ENCODE measurements at places on chromosomes 13 and 19.
A peak's percentile ranks its signal among the peaks of the same experiment; 100 is the strongest.

- peak; percentile 29 for DNase-seq
Measured at GRCh38 chr13:41029629-41030028, 10.5 kb upstream of the ELF1 start.

DNA sequence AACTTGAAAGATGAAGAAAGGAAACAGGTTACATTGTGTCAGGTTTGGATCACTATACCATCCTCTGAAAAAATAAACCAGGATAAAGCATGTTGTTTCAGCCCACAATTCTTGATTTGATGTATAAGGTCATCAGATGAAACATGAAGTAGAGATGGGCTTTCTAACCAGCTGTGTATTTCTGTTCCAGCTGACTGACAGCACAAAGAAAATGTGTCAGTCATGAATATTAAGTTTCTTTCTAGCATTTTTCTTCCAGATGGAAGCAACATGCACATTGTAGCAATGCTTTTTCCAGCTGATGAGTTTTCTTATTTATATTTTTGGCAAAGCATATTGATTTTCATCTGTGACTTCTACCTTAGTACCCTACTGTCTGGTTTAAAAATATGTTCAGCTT is 199.6 kb downstream of the OXGR1 start:
- no peak for DNase-seq

DNA sequence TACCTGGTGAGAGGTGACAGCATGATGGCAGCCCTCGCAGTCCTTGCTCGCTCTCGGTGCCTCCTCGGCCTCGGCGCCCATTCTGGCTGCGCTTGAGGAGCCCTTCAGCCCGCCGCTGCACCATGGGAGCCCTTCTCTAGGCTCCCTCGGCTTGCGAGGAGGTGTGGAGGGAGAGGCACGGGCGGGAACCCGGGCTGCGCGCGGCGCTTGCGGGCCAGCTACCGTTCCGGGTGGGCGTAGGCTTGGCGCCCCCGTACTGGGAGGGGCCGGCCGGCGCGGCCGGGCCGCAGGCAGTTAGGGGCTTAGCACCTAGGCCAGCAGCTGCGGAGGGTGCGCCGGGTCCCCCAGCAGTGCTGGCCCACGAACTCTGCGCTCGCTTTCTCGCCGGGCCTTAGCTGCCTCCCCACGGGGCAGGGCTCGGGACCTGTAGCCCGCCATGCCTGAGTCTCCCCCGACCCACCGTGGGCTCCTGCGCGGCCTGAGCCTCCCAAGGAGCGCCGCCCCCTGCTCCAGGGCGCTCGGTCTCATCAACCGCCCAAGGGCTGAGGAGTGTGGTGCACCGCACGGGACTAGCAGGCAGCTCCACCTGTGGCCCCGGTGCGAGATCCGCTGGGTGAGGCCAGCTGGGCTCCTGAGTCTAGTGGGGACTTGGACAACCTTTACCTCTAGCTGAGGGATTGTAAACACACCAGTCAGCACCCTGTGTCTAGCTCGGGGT is 1624.3 kb downstream of the SLITRK1 start:
- no peak for DNase-seq

DNA sequence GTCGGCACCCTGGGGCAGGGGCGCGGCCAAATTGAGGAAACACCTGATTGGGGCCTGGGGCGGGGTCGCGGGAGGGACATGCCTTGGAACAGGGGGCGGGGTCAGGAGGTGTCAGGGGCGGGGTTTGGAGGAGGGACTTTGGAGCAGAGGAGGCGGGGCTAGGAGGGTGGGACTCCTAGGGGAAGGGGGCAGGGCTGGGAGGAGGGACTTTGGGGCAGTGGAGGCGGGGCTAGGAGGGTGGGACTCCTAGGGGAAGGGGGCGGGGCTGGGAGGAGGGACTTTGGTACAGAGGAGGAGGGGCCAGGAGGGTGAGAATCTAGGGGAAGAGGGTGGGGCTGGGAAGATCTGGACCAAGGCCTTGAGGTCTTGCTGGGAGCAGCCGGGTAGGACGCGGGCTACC is 21.9 kb downstream of the GRIN2D start:
- peak; percentile 80 for DNase-seq

- DNase-seq: no peak
Measured at GRCh38 chr13:58827904-58828303, 1196.4 kb downstream of the PCDH17 start.

- DNase-seq: no peak
Measured at GRCh38 chr19:46621191-46622117, 3.4 kb downstream of the PTGIR start.

DNA sequence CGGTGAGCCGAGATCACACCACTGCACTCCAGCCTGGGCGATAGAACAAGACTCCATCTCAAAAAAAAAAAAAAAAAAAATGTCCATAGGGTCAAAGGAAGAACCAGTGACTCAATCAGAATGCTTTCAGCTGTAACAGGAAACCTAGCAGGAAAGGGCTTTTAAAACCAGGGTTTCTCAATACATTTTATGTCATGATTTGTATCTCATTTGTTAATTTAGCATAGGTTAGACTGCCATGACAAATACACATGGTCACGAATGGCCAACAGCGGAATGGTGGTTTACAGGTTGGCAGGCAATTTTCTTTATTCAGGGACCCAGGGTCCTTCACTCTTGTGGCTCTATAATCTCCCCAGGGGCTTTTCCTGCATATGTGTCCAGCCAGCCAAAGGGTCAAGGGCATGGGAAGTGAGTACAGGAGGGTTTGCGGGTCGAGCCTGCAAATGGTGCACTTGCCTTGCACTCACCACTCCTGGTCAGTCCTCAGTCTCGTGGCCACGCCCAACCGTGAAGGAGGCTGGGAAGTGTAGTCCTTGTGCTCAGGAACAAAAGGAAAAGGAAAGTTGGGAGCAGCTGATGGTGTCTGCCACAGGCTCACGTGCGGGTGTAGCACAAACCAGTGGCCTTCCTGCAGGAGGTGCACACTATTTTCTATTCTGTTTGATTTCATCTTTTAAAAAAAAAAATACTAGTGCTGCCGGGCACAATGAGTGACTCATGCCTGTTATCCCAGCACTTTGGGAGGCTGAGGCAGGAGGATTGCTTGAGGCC is 14.8 kb downstream of the DHX34 start:
- no peak for DNase-seq

DNA sequence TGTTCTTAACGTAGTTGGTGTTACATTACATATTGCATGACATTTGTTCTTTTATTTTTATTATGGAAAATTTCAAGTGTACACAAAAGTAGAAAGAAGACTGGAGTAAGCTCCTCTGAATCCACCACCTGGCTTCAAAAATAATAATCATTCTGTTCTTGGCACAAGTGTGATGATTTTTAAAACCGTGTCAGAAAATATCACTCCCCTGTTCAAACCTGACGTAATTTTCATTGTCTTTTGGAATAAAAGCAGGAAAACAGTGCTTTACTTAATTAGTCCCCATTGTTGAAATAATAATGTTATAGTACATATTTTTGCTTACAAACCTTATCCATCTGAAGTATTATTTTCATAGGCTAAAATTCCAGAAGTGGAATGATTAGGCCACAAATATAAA is 41.3 kb upstream of the SCEL start:
- DNase-seq: no peak

DNA sequence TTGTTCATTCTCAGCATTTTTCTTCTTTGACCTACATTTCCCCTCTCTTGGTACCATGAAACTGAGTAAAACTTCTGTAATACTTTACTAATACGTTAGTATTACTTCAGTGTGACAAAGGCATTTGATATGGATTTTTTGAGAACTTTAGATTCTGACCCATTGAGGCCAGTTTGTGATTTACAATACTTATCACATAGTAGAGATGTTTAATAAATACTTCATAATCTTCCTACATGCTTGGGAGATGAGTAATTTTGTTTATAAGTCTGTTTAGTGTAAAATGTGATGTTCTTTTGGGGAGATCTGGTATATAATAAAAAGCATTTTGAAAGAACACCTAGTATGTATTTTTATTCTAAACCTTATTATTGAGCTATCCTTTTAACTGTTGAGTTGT is 29.7 kb downstream of the GTF2F2 start:
- DNase-seq: no peak

DNA sequence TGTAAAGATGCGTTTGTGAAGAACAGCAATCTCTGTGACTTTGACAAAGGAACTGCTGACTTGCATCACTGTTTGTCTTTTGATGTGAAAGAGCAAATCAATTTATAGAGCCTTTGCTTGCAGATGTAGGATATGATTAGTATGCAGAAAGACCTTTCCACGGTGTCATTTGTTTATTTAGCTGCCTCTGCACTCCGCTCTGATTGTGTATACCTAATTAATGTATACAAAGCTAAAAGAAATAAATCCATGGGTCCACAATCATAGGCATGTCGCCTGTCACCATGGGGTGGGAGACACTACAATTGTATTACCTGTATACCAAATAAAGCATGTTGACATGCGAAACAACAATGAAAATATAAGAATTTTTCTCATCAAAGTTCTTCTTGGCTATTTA is 410.7 kb downstream of the MZT1 start:
- no peak for DNase-seq

GRCh38 chr13:20814224-20814910 is 40.6 kb upstream of the EEF1AKMT1 start:
- DNase-seq: no peak

DNA sequence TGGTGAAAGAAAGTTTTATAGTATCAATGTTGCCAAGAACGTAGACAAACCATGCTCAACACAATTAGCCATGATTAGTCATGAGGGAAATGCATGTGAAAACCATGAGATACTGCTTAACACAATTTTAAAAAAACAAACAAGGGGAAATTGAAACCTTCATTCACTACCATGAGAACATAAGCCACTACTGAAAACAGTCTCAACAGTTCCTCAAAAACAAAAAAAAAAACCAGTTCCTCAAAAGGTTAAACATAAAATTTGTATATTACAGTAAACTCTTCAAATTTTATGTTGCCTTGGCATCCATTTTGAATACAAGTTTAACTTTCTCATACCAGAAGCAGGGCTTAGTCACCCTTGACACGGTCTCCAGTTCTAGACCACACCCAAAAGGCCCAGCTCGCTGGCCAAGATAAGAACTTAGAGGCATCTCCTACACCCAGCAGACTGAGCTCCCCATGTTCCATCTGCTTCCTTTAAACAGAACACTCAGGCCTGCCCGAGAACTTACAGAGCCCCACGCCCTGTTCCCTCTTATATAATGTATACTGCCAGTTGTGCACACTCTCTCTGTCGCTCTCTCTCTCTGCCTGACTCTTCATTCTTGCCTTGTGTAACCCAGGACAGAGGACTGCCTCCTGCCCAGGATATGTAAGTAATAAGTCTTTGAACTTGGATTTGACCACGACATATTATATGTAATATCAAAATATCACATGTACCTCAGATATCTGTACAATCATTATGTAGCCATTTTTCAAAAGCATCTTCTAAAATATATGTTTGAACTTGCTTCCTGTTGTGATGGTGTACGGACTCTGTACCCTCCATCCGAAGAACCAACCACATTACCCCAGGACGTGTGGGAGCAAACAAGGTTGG is 67.4 kb downstream of the STK24 start:
- peak; percentile 53 for DNase-seq

DNA sequence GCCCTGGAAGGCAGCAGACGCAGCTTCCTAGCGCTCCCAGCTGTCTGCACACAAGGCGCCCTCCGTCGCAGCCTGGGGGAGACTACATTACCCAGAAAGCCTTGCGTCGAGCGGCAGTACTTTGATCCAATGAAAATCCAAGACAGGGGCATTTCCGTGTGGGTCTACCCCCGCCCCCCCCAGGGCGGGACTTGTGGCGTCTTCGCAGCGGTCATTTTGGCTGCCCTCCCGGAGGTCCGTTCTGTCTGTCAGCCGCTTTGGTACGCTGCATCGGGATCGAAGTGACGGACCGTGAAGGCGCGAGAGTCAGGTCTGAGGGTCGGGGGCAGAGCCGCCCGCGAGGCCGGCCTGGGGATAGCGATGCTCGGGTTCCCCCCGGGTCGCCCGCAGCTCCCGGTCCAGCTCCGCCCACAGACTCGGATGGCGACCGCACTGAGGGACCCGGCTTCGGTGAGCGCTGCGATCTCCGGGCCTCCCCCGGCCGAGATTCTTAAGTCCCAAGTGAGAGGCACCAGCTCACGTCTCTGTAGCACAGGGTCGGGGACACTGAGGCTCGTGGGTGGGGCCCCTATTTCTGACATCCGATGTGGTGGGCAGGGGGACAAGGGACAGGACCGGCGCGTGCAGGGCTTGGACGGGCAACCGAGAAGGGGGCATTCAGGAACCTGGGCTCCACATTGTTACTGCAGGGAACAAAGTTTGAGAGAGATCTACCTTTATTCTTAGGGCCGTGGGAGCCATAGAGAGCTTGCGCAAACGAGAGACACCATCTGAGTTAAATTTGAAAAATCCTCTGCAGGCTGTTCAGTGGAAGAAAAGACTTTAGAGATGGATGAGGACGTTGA is at the start of gene ZNF211:
Gene ZNF211, plus strand, starts transcription at position 182 of the 845 bp plus-strand sequence. Its CDS starts 179 bp downstream, at position 361.
- DNase-seq: peak; percentile 82

DNA sequence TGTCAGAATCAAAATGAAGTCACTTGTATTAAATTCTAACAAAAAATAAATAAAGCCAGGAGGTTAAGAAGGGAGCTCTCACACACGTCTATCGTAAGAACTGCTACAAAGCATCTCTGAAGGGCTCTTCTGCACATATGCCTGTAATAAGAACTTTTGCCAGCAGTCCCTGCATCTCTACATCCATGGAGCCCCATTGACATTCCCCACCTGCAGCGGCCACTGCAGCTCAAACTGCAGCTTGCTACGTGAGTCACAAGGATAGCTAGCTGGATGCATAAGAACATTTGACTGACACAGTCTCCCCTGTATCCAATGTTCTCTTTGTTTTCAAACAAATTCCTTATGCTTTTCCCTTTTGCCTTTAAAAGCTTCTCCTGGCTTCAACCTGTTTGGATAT is 68.3 kb downstream of the DNAJC3 start:
- no peak for DNase-seq

DNA sequence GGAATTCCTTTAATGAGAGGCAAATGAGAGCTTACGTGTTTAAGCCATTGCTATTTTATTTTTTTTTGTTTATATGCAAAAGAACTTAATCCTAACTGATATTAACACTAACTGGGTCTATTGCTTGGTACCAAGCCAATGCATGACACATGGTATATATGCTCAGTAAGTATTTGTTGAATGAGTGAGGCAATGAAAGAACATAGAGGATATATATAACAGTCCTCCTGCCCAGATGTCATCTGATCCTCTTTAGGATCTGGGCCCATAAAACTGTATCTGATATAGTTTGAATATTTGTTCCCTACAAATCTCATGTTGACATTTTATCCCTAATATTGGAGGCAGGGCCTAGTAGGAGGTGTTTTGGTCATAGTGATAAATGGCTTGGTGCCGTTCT is 13.0 kb upstream of the ALOX5AP start:
- DNase-seq: no peak

DNA sequence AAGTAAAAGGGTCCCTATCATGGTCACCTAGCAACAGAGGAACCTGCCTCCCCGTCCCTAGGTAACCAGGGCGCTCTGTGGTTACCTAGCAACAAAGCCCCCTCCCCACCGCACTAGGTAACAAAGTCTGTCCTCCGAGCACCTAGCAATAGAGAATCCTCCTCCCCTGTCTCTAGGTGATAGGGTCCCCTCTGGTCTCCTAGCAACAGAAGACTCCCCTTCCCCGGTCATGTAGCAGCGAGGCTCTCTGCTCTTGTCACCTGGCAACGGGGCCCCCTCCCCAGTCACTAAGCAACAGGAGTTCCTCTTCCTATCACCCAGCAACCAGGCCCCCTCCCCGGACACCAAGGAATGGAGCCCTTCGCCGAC is 307 bp downstream of the JOSD2 start:
- DNase-seq: no peak

Measured in activated CD4-positive, alpha-beta T cell treated with anti-CD3 and anti-CD28 coated beads, Interleukin-2, amount 50 U/mL, for 48 hours (primary cell).